ENCODE measurements at places on chromosomes 6 and 20.

DNA sequence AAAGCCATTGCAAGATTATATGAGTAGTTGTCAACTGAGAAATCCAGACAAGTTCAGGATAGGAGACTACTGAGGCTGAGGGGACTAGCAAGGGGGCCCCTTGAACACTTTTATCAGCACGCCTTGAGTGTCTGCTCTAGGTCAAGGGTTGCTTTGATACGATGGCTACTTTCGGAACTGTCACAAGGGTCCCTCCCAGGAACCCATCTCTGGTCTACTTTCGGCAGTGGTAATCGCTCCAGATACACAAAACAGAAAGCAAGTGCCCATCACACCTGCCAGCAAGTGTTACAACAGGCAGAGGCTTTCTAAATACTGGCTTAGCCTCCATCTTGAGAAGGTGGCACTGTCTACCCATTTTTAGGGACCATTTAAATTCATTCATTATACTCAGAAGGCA, 61.1 kb downstream of the GJA10 start:
- no peak for DNase-seq

DNA sequence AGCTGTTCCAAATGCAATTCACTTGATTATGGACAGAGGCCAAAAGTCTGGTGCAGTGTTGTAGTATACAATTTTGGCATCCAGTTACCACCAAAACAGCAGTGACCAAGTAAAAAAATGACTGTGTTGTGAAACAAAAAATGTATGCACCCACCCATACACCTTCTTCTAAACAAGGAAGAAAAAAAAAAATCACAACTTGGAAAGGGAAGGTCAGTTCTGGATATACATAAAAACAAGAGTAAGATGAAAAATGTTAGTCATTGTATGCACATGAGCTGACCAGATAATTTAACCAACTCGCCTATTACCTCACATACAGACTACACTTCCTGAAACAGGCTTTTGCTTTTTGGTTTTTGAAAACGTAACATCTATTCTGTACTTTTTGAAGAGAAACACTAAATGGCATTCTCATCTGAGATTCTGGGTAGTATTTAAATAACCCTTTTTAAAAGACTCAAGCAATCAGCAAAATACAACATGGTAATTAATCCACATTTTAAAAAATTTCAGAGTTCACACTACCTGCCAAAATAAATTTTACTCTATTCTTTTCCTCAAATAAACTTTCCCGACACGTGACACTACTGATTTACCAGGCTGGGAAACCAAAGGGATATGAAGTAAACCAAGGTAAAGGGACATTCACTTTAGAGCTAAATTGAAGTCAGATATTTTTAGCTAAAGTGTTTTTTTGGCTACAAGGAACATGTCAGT, 141.6 kb upstream of the SHLD1 start:
- no peak for DNase-seq

GRCh38 chr6:130945401-130945919, 117.6 kb downstream of the EPB41L2 start:
- no peak for DNase-seq

GRCh38 chr20:51873652-51874051, 71.3 kb upstream of the SALL4 start:
- no peak for DNase-seq

GRCh38 chr6:137904822-137905617, 38.0 kb downstream of the TNFAIP3 start:
- DNase-seq, result no peak

- no peak for DNase-seq
Measured at GRCh38 chr6:152587473-152587872, 49.7 kb downstream of the SYNE1 start.

DNA sequence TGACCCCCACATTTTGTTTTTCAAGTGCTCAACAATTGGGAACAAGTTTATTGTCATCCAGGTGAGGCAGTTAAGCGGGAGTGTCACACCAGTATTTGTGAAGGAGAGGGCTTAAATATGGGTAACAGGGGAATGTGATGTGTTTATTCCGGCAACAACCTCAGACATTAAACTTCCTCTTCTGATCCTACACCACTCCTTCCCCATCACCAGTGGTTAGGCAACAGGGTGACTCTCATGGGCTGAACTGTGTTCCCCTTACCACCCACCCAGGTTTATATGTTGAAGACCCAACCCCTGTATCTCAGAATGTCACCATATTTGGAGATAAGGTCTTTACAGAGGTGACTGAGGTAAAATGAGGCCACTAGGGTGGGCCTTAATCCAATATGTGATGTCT, 52.1 kb upstream of the RNF182 start:
- DNase-seq, result no peak

- DNase-seq, result no peak
Measured at GRCh38 chr6:30136570-30137286, 788 bp downstream of the TRIM40 start.

DNA sequence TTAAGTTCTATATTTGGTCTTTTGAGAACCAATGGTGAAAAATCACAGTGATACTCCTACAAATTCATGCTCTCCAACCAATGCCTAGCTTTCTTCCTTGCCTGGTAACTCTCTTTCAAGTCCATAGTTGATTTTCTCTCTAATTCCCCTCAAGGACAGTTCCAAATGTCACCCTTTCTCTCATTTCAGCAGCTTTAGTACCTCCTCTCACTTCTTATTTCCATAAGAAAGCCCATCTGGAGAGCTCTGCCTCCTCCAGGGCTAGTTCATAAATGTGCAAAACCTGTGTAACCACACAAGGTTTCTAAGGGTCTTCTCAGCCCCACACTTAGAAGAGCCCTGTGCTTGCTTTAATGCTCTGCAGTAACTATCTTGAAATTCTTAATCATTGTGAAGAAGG, 155.4 kb upstream of the PLCB4 start:
- no peak for DNase-seq

- DNase-seq, result no peak
Measured at GRCh38 chr6:109309917-109310316, 72.3 kb downstream of the CD164 start.

GRCh38 chr6:24583463-24584381, 62.3 kb downstream of the KIAA0319 start:
- DNase-seq, result peak; percentile 70

GRCh38 chr20:11020712-11021111, 346.9 kb upstream of the JAG1 start:
- DNase-seq, result no peak

Data from putamen (tissue), 1 donor.